Activated CD4-positive, alpha-beta T cell treated with anti-CD3 and anti-CD28 coated beads, Interleukin-2, amount 50 U/mL, for 1 hour (primary cell): ENCODE measurements at places on chromosomes 7 and 10.

DNA sequence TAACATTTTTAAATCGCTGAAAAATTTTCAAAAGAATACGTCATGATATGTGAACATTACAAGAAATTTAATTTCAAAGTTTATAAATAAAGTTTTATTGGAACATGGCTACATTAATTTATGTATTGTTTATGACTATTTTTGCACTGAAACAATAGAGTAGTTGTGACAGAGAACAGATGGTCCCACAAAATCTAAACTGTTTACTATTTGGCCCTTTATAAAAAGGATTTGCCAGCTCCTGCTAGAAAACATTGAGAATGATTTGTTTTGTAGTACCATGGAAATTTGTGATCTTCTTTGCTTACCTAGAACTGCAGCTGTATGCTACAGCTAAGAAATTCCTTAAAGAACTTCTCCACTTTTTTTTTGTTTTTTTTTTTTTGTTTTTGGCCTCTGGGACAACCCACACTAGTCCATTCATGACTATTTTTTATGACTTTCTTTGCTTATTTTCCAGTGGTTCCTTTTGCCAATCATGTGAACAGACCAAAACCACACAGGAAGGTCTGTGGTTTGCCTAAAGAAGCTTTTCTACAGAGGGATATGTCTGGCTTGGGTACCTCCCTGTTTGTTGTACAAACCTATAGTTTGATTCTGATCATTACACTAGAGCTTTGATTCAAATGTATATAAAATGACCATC, 55.7 kb downstream of the ST7 start:
- no peak for DNase-seq

DNA sequence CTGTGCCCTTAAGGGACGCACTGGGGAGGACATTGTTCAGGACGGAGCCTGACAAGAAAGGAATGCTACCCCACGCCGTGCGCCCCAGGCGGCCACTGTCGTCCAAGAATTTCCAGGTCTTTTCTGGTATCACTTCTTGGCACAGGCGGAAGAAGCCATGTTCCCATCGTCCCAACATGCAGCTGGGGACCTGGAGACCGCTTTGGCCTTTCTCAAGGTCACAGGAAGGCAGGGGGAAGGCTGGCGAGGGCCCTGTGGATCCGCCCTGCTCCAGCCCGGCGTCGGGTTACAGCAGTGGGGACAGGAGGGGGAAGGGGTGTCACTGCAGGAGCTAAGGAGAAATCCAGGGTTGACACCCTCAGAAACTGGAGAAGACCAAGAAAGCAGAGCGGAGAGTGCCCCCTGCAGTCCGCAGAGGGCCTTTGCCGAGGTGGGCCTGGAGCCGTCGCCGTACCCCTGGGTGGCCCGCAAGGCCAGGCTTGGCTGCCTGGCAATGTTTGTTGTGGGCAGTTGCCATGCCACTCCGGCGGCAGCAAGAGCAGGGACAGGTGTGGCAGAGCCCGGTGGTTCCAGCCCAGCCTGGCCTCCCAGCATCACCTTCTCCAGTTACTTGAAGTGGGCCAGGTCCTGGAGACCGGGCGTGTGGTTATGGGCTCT, 104.1 kb downstream of the LHPP start:
- DNase-seq = no peak

DNA sequence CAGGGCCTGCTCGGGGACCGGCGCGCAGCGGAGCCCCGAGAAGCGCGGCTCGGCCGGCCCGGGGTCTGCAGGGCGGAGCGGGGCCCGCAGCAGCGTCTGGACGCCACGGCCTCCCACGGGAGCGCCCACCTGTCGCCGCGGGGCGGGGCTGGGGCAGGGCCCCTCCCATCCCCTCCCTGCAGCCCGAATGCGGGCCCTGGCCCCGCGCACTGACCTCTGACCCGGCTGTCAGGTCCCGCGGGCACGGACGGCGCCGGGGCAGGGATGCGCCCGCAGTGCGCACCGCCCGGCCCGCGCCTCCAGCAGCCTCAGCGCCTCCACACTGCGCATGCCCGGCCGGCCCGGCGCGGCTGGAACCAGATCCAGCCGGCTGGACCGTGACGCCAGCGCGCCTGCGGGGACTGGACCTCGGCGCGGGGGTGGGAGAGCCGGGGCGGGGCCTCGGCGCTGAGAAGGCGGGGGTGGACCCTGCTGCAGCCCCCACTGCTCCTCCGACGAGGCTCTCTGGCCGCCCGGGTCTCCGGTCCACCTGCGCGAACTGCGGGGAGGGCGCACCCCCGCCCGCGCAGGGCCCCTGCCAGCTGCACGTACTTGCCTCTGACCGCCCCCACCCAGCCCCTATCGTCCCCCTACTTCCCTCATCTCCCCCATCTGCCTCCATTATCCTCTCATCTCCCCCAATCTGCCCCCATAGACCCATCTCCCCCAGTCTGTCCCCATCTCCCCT, 16.1 kb upstream of the GPR146 start:
- peak; percentile 68 for DNase-seq

DNA sequence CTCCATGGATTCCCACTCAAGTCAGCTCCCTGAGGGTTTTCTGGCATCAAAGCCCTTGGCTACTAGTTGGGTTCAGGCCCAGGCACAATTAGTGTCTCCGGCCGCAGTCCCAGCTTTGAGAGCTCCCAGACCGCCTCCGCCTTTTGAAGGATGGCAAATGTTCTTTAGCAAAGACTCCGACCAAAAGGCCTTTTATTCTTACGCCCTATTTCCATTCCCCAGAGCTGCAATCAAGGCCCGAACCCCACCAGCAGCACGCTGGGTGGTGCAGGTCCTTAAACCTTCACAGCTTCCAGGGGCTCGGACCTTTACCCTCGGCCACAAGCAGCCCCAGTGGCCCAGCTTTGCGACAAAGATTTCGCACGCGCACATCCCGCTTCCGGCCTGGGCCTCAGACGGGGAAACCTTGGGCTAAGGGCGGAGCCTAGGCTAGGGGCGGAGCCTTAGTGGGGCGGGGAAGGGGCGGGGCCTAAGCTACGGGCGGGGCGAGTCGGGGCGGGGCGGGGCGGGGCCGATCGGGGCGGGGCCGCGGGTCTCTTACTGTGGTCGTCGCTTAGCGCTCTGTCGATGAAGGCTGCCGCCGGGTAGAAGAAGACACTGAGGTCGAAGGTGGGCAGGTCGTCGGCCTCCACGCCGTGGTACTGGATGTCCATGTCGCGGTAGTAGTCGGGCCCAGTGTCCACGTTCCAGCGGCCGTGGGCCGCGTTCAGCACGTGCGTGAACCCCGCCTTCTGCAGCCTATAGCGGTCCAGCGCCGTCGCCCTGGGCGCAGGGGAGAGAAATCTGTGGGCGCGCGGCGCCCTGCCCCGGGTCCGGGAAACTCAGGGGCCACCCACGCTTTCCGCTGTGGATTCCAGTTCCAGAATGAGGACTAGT, 68.0 kb upstream of the SAMD8 start:
- DNase-seq = peak; percentile 12

GRCh38 chr7:28408105-28408959, 4.0 kb upstream of the CREB5 start:
- no peak for DNase-seq
